ENCODE measurements at places on chromosomes 5 and 9.

- no peak for DNase-seq
Observed at GRCh38 chr5:93267736-93268135, 313.3 kb downstream of the NR2F1-AS1 start.

GRCh38 chr5:138874771-138875551 lies at the start of gene LRRTM2:
TSS of gene LRRTM2 (minus strand) at chr5:138875335. CDS start at chr5:138874911, 424 bp downstream.
- no peak for DNase-seq

DNA sequence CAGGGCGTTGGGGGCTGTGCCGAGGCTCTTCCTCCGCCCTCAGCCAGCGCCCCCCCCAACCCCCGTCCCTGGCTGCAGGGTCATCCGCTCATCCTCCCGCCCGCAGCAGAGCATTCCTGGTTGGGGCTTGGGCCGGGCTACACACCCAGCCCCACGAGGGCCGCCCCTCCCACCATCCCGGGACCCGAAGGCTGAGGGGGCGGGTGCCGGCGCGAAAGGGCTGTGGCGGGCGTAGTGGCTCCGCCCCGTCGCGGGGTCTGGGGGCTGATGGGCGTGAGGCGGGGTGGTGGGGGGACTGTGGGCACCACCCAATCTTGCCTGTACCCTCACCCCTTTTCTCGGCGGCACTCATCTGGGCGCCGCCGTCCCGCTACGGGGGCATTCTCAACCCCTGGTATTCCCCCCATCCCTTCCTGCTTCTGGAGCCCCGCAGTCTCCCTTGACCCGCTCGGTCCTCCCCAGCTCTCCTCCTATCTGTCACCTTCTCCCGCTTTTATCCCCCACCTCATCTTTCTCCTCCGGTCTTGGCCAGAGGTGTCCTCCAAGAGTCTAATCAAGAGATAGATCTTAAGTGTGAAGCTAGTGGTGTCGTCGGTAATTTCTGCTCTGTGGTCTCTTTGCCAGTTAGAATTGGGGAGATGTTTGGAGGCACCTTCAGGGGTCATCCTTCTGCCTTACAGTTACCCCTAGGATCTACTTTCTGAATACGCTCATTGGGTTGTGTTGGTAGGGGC lies 1.6 kb downstream of the FER start:
- no peak for DNase-seq

GRCh38 chr9:14418301-14418940 lies 104.5 kb upstream of the NFIB start:
- no peak for DNase-seq

DNA sequence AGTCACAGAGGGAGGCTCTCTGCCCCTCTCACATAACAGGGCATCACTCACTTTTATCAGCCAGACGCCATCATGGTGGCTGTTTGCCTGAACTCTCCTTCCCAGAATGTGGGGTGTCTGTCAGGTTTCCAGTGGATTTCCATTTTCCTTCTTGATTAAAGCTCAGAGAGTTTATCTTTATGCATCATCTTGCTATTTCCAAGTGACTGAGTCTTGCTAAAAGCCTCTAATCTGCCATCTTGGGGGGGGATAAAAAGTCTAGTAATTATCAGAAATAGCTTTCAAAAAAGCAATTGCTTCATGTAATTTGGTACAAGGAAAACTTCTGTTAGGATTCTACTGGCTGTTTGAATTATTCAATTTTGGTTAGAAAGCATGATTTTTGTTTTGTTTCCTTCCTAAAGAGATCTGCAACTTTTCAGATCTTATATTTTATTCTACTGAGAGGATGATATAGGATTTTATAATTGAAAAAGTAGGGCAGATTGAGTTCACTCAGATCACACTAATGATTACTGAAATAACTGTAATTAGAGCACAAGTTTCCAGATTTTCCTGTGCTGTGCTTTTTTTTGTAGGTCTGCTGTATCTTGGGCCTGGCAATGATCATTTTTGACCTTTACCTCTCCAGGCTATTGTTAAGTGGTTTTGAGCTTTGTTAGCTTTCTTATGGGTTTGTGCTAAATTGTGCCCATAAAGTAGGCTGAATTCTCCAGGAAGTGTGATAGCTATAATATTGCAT lies 661.5 kb downstream of the TLE4 start:
- no peak for DNase-seq

- no peak for DNase-seq
Observed at GRCh38 chr5:139895046-139895445, 99.4 kb downstream of the PSD2 start.

GRCh38 chr9:105459336-105459735 lies 11.5 kb downstream of the FSD1L start:
- no peak for DNase-seq

- no peak for DNase-seq
Observed at GRCh38 chr5:150105928-150106615, 19.7 kb upstream of the CSF1R start.

DNA sequence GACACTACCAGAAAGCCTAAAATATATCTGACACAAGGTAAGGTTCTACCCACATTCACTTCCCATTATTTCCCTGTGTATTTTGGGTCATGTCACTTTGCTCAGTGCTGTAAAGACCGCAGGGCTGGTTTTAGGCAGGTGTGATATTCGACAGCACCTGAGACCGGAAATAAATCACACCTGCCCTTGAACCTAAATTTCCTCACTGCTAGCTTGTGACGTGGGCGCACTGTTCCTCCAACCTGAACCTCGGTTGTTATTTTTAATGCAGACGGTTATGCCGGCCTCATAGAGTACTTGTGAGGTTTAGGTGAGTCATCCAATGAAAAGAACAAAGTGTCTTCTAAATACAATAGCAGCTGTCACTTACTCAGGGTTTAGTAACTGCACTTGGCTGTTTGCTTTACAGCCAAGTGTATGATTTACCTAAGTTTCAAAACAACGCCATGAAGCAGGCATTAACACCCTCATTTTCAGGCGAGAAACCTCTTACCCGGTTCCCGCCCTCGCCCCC lies 20.7 kb upstream of the ZNF782 start:
- no peak for DNase-seq

- no peak for DNase-seq
Observed at GRCh38 chr5:17079562-17079961, 137.9 kb upstream of the BASP1 start.

- no peak for DNase-seq
Observed at GRCh38 chr9:25094518-25094917, 548.8 kb upstream of the IZUMO3 start.

DNA sequence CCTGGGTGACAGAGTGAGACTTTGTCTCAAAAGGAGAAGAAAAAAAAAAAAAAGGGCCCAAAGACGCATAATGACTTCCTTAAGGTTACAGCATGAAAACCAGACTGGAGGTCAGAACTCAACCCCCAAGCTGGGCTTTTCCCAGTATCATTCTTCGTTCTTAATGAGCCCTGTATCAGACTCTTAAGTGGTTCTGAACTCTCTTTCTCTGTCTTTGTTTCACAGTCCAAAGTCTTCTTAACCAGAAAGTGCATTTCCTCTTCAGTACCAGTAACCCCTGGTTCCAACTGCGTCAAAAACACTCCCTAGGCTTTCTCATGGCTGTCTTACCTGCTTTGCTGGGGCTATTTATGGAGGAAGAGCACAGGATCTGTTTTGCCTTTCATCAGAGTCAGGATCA lies 38.4 kb upstream of the SHB start:
- no peak for DNase-seq

All from stimulated activated naive B cell treated with anti-CD40 and anti-IgM and Interleukin-4, amounts not matched to agents 10 μg/mL and 1 μg/mL and 100 μg/mL, for 72 hours (primary cell).